ENCODE measurements at places on chromosomes 2 and 18.

GRCh38 chr2:143850084-143850483 is 669.8 kb downstream of the ZEB2 start:
- DNase-seq: no peak

DNA sequence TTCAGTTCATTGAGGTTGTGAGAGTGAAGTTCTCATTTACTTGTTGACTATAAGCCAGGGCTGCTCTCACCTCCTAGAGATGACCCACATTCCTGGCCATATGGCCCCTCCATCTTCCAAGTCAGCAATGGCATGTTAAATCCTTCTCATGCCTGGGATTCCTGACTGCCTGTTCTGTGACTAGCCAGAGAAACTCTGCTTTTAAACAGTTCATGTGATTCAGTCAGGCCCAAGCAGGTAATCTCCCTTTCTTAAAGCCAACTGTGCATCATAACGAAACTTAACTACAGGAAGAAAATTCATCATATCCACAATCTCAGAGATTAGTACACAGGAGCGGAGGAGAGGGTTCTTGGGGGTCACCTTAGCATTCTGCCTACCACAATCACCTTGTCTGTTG is 11.5 kb downstream of the DPP4 start:
- no peak for DNase-seq

DNA sequence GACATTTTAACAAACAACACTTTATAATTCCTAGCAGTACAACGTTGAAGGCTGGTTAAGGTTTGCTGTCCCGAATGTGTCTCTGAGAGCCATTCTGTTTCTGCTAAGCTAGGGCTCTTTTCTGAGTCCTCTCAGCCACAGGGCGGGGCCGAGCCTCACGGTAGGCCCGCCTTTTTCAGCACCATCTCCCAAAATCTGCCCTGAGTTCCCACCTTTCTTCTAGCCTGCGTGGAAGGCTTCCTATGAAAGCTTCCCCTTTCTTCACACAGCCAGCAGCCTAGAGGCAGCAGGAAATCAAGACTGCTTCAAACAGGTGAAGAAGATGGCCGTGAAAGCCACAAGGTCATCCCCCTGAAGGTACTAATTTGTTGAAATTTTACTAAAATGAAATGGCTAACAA is 255.5 kb downstream of the CDH2 start:
- DNase-seq: no peak

- DNase-seq: no peak
Observed at GRCh38 chr18:36419900-36420531, 122.5 kb downstream of the FHOD3 start.

GRCh38 chr18:63146828-63147409 is 172.7 kb downstream of the BCL2 start:
- no peak for DNase-seq
